ENCODE measurements at places on chromosomes 13 and 19.

DNA sequence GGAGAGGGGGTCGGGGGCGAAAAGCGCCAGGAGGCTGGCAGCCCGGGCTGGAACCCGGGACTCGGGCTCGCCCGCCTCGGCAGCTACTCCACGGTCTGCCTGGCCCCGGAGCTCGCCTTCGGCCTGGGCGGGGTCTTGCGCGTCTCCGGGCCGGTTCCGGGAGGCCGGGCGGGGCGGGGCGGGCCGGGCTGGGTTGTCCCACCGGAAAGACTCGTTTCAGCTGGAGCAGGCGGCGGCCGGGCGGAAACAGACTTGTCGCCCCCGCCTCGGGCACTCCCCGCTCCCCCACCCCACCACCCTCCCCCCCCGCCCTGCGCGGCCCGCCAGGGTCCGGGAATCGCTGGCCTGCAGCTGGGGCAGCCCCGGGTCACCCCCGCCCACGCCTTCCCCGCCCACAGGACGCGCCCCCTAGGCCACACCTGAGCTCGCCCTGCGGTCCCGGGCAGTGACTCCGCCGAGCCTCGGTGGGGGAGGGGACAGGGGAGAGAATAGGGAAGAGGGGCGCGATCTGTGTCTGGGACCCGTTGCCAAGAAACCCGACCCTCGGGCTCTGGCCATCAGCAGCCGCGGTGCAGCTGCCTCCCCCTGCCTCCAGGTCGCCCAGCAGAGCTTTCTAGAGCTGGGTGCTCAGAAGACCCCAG, 109.4 kb downstream of the KCTD15 start:
- no peak for DNase-seq

DNA sequence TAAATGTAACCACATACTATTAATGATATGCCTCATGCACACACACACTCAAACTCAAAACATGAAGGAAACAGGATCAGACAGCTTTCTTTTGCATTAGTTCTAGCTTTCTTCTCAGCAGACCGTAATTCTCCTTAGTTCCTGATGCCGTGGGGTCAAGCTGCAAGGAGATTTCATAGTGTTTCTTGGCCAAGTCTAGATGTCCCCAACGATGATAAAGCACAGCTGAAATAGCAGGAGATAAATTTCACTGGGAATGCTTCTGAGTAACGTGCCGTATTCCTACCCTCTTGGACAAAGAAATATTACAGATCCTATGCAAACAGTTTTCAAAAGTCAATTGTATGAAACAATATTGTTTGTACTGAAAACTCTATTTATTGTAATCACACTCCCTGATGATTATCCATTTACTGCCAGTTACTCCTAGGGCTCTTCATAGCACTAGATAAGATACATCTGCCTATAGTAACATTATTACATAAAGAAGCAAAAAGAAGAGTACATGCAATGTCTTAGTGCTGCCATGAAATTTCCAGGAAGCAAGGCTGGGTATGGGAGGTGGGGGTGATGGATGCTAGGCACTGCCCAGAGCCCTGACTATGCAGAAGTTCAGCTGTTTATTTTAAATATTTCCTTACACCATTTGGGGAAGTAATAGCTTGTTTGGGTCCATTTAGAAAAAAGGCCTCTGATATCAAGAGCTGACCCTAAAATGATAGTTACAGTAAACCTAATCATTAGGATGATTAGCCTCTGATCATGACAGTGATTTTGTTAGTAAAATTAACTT, 16.5 kb upstream of the GGACT start:
- no peak for DNase-seq

- DNase-seq = no peak
Observed at GRCh38 chr19:51120160-51120559, 4.5 kb upstream of the SIGLEC9 start.

GRCh38 chr13:75437582-75438318, 44.2 kb downstream of the TBC1D4 start:
- DNase-seq = peak; percentile 44

DNA sequence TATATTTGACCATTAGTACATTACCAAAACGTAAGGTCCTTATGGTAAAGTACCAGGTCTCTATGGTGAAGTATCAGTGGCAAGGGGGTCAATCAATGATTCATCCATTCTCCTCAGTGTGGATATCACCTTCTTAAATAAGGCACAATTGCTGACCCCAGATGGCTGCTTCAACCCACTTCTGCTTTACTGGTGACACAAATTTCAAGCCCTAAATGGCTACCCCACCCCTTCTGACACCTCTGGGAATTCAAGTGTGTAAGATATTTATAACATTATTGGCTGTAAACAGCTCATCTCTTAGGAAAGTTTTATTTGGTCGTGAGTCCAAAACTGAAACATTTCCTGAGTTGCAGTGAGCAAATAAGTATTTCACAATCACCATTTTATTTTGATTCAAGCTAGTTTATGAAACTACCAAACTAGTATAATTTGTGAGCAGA, 7.9 kb upstream of the WBP4 start:
- no peak for DNase-seq

GRCh38 chr19:40314656-40315055, 29.5 kb upstream of the AKT2 start:
- DNase-seq = no peak

DNA sequence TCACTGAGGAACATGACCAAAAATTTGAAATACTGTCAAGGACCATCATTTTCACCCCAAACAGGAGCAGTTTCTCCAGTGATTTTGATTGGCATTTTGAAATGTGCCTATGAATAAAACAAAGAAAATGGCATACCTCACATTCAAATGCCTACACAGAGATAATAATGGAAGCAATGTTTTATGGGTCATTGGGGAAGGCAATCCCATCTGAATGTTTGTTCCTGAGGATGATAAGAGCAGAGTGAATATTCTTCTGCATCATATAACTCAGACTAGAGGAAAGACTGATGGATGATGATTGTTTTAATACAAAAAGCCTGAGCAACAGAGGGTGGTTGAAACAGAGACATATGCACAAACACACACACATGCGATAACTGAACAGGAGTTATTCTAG, 2749.9 kb downstream of the PCDH9 start:
- DNase-seq = no peak

DNA sequence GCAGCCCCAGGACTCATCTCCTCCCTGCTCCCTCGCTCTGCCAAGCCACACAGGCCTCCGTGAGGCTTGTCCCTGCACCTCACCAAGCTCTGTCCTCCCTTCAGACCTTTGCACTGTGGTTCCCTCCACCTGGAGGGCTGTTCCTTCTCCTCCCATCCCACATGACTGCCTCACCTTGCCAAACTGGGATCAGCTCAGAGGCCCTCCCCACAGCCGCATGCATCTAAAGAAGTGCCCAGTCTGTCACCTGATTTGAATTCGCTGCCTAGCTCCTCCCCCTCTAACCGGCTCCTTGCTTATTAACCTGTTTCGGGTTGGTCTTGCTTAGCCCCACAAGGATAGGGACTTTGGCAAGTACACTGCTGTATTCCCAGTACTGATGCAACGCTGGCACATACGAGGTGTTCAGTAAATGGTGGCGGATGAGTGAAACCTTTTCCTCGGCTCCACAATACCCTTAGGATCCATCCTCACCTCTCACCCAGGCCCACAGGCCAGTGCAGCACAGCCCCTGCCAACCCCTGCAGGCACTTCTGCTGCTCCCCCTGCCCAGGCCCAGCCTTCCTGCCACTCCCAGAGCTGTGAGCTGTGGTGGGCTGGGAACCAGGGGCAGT, 4.4 kb downstream of the AKT2 start:
- no peak for DNase-seq

GRCh38 chr19:41924151-41925145, 3.8 kb downstream of the ERFL start:
- no peak for DNase-seq

DNA sequence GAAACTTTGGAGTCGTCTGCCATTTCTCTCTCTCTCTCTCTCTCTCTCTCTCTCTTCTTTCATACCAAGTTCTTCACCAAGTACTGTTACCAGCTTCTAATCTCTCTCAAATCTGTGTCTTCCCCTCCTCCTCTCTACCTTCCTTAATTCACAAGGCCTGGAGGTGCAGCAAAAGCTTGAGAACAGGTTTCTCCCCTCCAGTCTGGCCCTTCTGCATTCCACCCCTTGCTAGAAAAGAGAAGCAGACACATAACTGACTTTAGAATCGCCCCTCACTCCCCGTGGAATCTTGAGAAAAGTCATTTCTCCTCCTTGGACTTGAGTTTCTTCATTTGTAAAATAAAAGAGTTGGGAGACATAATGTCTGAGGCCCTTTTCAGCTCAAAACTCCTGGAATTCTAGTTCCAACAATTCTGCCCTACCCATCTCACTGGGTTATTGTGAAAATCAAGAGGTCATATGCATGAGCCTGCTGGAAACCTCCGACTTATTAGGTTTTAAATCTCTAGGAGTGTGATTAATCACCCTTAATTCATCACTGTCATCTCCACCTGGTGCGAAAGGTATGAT, 20.4 kb downstream of the AMER2 start:
- no peak for DNase-seq

- peak; percentile 28 for DNase-seq
Observed at GRCh38 chr19:55647732-55648584, at the start of gene CCDC106. TSS of gene CCDC106 (plus strand) at chr19:55648212. CDS start at chr19:55649047, 835 bp downstream.

- DNase-seq = no peak
Observed at GRCh38 chr13:43294412-43294811, 271.0 kb downstream of the DNAJC15 start.

DNA sequence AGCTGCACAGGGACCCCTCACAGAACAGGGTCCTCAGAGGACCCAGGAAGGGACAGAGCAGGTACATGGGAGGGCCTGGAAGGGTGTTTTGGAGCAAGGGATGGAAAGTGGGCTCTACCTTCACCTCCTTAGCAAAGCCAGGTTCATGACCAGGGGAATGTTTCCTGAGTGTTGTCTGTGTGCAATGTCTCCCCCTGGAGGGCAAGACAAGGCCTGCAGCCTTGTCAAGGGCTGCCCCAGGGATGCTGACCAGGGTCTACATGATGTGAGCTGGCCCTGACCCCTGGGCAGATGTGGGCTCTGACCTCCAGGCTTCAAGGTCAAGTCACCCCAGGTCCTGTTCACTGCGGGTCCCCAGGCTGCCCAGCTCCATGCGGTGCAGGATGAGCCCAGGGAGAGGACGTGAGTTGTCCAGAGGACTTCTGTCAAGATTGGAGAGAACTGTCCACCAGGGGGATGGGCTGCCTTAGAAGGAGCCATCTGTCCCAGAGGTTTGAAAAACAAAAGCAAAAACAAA, 1.0 kb upstream of the CEACAM1 start:
- no peak for DNase-seq

DNA sequence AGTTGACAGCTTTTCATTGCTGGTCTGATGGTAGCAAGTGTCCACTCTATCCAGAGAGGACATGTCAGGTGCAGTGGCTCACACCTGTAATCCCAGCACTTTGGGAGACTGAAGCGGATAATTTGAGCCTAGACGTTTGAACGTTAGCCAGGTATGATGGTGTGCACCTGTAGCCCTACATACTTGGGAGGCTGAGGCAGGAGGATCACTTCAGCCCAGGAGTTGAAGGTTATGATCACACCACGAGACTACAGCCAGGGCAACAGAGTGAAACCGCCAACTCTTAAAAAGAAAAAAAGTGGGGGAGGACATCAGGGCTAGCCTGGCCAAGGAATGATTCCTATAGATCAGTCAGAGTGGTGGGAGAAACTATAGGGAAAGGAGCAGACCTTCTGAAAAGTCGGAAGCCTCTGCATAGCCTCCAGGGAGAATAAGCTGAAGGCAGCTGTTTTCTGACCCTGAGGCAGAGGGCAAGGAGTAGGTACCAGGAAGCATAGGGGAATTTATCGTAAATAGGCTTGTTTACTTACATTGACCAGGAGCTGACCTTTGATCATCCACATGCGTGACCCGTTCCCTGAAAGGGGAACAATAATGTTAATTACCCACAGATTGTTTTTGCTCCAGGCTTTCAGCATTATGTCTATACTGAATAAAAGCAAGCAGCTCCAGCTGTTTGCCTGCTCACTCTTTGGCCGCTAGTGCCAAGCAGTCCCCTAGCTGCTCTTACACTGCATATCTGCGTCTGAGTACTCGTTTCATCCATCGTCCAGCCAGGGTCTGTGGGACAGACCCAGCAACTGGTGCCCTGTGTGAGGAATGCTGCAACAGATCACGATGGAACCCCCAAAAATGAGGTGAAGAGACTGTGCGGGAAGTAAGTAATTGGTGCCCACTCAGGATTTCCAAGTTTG, 161.6 kb downstream of the RNF17 start:
- DNase-seq = no peak

- no peak for DNase-seq
Observed at GRCh38 chr13:75656425-75656989, 20.4 kb downstream of the LMO7 start.

DNA sequence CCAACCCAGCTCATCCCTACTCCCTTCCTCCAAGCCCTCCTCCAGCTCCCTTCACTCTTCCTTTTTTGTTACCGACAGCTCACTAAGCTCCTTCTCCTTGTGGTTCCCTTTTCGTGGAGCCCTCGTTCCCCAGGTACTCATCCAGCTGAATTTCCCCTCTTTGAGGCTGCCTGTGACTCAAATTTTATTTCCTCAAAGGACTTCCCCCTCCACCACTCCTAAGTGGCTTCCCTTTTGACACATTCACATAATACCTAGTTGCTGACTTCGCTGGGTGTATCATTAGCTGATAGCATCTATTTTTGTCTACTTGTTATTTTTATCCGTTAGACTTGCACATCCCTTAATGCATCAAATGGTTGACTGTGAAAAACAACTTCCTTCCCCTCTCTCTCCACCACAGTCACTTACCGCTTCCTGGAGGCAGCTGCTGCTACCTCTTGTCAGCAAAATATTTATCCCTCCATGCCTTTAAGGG, 14.5 kb downstream of the FFAR2 start:
- DNase-seq = no peak

- no peak for DNase-seq
Observed at GRCh38 chr13:73861136-73861535, 273.1 kb downstream of the KLF12 start.

DNA sequence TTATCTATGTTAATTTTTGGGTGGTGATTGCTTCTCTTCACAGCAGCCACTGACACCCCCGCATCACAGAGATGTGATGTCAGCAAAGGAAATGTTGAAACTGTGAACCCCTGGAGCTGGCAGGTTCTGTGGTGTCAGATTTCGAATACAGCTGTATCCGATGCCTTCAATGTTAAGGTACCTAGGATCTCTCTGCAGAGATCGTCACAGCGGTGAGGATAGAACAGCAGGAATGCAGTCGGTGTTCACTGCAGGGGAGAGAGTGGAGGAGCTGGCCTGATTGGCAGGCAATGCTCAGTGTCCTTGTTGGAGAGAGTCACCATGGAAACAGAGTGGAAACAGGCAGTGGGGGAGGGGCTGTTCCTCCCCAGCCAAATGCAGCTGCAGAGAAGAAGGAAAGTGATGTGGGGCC, 79.5 kb upstream of the ZNF835 start:
- DNase-seq = no peak

- no peak for DNase-seq
Observed at GRCh38 chr19:12521996-12522395, 29.3 kb downstream of the ZNF564 start.
